Stimulated activated naive B cell treated with anti-CD40 and anti-IgM and Interleukin-4, amounts not matched to agents 10 μg/mL and 1 μg/mL and 100 μg/mL, for 72 hours (primary cell): ENCODE measurements at places on chromosomes 7 and 10.

DNA sequence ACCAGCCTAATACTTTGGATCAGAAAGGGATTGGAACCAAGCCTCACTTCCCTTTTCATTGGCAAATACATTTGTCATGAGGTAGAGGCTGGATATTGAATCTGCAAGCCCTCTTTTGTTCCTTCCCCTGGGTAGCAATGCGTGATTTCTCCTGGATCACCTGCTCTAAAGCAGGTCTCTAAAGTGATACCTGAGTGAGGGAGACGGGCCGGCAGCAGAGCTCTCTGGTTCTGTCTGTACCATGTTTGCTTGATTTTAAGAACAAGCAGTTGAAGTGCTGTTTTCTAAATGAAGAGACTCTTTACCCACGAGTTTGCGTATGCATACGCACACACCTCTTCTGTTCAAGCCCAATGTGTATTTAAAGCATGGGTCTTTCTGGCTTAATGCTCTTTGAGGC is 41.1 kb downstream of the GARS1 start:
- no peak for DNase-seq

DNA sequence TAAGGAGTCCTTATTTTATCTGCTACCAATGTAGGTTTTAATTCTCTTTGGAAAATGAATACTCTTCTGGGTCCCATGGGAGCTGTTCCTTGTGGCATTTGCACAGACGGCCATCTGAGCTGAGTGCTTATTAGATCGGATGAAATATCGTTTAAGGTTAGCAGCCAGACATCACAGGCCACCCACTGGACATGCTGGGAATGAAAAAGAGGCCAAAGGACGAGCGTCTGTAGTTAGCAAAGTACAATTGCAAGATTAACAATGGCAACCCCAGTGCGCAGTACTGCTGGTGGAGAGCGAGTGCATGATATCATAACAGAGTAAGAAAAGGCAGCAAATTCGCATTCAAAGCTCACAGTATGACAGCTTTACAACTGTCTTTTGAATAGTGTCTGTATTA is 28.3 kb upstream of the CREB5 start:
- DNase-seq: no peak

DNA sequence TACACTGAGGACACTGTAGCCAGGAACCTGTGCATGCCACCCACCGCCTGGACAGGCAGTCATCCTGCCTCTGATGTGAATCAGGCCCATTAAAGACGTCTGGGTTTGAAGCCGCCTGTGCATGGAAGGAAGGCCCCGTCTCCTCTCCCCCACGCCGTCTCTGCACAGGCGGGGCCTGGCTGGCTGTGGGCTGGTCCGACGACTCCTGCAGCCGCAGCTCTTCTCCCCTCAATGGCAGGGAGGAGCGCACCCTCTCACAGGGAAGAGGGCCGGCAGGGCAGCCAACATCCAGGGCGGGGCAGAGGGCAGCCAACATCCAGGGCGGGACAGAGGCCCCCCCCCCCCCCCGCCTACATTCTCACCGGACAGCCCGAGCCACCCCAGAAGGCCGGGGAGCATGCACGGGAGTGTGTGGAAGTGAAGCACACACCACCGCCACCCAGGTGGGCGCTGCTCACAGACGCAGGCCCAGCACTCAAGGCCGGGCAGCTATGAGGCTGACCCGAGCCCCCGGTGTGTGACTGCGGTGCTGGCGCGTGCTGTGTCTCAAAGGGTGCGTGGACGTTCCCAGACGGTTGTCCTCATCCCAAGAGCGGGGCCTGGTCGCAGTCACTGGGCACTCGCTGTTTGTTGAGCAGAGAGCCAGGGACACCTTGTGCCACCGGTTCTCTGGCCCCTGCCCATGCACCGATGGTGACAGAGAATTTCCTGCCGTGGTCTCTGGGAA is 19.1 kb downstream of the DPYSL4 start:
- no peak for DNase-seq

DNA sequence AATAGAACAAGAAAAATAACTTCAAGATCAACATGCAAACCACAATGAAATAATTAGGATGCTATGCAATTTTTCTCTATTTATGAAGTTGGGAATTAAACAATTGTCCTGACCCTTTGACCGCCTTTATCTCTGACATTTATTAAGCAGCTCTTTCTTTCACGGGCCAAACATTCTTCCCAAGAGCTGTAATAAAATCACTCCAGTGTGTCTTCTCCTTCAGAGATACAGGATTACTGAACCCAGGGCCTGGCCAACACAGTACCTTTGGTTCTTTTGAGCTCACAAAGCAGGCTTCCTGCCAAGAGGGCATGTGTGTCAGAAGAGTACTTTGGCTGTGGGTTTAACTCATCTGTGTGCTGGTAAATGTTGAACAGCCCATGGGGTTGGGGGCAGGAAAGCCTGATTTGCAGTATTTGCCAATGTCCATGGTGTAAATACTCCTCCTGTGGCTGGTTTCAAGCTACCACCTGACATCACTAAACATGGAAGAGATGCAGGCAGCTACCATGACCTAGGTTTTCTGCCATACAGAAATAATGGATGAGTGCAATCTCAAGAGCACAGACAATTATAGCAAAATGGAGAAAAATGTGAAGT is 121.7 kb downstream of the FANK1 start:
- DNase-seq: no peak

GRCh38 chr10:111249925-111250324 is 173.1 kb downstream of the ADRA2A start:
- no peak for DNase-seq

DNA sequence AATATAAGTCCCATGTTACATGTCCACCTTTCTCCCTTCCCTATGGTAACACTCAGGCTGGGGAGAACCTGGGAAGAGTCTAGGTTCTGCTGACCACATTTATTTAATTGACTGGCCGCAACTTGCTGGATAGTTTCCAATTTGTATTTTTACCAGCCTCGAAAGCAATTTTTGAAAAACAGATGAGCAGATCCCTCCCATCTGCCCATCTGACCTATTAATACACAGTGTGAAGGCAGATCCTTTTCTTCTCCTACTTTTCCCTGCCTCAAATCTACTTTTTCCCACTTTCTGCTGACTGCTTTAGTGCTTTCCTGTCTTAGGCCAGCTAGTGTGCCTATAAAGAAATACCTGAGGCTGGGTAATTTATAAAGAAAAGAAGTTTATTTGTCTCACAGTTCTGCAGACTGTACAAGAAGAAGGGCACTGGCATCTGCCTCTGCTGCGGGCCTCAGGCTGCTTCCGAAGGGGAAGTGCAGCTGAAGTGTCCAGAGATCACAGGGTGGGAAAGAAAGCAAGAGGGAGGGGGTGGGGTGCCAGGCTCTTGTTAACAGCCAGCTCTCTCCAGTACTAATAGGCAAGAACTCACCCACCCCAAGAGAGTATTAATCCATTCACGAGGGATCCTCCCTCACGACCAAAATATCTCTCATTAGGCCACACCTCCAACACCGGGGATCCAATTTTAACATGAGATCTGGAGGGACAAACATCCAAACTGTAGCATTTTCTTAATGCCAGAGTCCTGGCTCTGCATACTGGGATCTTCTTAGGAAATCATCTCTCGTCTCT is 336.0 kb upstream of the IGFBP3 start:
- DNase-seq: no peak

- peak; percentile 61 for DNase-seq
These were observed 12.6 kb upstream of the CDH23 start for GRCh38 chr10:71383972-71384687.
